Nucleus accumbens (tissue), 56 donors: ENCODE measurements at places on chromosomes 7 and 10.

- no peak for DNase-seq
Observed at GRCh38 chr10:88347597-88348304, 235.4 kb downstream of the RNLS start.

DNA sequence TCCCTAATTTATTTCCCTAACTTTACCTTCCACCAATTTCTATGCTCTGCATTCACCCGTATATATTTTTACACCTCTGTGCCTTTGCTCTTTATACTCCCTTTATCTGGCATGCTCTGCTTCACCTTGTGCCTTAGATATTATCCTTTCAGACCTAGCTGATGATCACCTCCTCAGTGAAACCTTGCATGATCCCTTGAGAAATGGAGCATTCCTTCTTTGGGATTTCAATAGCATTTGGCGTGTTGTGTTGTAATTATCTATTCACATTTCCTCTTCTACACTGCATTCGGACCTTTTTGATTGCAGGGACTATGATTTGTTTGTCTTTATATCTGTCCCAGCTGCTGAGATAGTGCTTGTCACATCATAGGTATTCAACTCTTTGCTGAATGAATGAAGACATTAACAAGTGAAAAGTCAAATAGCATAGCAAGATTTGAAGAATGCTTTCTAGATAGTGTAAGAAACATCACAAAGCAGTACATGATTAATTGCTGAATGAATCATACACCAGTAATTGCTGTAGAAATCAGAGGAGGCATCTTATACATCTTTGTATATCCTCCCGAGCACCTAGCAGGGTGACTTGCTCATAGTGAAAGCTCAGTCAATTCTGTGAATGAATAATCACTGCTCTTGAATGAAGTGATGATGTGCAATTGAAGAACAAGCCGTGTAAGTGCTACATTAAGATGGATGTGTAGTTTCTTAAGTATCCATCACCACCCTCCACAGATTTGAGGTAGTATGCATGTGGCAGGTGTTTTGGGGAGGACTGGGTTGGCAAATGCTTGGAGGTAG, 2.0 kb upstream of the TM9SF3 start:
- DNase-seq, result no peak

GRCh38 chr10:12320892-12321291, 28.5 kb upstream of the CAMK1D start:
- no peak for DNase-seq

GRCh38 chr7:13231216-13231615, 543.8 kb downstream of the ARL4A start:
- no peak for DNase-seq

GRCh38 chr10:53130337-53130736, 357.8 kb upstream of the MBL2 start:
- DNase-seq, result no peak

DNA sequence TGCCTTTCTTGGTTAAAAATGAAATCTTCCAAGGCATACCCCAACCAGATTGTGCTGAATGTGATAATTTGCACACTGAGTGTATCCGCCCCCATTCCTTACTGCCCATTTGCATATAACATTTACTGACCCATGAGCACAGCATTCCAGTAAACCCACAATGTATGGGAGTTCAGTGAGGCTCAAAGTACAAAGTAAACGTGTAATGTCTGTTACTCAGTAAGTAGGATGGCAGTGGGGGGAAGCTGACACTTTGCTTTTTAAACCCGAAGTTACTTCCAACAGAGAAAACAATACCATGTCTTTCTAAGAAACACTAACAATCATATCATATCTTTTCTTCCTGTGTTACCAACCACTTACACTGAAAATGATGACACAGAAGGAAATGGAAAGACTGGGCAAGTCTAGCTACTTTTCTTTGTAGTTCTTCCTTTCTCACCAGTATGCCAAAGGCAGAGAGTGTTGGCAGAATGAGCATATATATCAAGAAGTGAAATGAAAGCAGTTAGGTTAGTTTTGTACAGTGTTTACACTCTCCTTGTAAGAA, 27.1 kb upstream of the SOSTDC1 start:
- no peak for DNase-seq

GRCh38 chr7:21497072-21497471, 45.8 kb upstream of the DNAH11 start:
- no peak for DNase-seq

DNA sequence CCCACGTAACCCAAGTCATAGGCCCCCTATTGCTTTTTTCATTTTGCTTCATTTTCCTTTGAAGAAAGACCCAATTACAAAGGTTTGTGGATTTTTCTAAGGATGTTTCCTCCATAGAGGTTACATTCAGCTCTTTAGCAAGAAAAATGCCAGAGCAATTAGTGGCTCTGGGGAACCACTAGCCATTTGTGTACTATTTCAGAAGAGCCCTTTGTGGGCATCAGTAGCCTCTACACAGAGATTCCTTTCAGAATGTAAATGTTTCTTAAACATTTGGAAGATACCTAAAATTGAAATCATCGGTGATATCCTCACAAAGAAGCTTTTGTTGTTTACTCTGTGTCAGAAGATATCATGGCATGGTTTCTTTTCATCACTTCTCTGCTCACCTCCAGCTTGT, 291.0 kb upstream of the KMT2E start:
- DNase-seq, result no peak

GRCh38 chr7:102129636-102130370, 156.9 kb upstream of the SH2B2 start:
- DNase-seq, result no peak

DNA sequence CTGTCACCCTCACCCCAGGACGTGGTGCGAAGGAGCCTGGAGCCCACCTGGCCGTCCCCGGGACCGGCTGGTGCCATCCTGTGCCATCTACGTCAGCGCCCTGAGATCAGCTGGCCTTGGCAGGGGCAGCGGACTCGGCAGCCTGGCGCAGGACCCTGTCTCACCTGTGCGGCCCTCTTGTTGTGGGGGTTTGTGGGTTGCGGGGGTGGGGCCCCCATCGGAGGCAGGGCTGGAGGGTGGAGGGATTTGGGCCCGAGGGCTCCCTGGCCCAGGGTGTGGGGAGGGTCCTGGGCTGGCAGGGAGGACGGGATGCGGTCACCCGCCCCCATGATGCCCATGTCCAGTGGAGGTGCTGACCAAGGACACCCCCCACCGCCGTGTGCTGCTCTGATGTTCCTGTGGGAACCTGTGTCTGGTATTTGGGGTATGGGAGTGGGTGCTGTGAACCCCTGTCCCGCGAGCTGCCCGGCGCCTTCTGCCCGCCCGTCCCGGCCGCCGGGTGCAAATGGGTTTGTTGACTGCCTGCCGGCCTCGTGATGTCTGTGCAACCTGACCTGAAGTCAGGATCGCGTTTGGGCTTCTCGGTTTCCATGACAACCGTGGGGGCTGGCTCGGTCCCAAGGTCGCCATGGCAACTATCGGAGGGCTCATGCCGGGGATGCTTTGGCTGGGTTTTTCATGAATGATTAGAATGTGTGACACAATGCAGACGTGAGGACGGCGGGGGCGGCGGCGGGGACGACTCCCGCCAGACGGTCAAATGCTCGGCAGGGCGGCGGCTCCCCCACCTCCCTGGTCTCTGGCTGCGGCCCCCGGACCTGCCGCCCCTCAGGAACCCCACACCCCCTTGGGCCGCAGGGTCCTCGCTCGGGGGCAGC, 7.3 kb downstream of the MAFK start:
- no peak for DNase-seq

GRCh38 chr7:43058271-43059066, 54.0 kb upstream of the HECW1 start:
- no peak for DNase-seq

GRCh38 chr10:18252086-18252485, 111.9 kb downstream of the CACNB2 start:
- DNase-seq, result no peak
